ENCODE measurements at places on chromosomes 1 and 21.
A peak's percentile ranks its signal among the peaks of the same experiment; 100 is the strongest.

GRCh38 chr1:234917495-234918180, 211.0 kb downstream of the TOMM20 start:
- DNase-seq, result no peak

- DNase-seq, result no peak
Measured at GRCh38 chr1:59401581-59401980, 104.7 kb downstream of the FGGY start.

DNA sequence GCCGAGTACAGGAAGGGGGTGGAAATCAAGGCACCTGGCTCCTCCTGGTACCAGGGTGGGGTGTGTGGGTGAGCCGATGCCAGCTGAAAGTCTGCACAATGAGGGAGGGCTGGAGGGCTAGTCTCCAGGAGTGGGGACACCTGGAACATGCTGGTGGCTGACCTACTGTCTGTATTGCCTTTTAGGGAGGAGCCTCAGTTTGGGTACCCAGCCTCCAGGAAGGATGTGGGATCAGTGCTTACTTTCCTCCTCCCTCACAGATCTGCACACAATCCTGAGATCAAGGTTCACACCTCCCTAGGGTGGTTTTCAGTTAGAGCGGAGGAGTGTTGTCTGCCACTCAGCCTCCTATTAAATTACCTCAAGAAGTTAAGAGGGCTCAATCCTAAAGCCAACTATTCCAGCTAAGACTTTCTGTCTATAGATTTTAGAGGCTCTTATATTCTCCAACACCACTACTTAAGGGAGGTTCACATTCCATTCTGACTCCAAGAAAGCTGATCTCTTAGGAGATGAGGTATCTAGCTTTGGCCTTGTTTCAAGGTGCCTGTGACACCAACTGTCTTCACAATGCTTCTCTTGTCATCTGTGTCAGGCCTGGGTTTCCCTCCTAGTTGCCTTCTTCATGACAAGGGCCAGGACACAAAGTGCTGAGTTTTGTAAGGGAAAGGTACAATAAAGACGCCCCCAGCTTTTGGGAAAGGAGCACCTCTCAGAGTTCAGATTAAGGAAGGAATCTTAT, 15.7 kb downstream of the SSR2 start:
- no peak for DNase-seq

DNA sequence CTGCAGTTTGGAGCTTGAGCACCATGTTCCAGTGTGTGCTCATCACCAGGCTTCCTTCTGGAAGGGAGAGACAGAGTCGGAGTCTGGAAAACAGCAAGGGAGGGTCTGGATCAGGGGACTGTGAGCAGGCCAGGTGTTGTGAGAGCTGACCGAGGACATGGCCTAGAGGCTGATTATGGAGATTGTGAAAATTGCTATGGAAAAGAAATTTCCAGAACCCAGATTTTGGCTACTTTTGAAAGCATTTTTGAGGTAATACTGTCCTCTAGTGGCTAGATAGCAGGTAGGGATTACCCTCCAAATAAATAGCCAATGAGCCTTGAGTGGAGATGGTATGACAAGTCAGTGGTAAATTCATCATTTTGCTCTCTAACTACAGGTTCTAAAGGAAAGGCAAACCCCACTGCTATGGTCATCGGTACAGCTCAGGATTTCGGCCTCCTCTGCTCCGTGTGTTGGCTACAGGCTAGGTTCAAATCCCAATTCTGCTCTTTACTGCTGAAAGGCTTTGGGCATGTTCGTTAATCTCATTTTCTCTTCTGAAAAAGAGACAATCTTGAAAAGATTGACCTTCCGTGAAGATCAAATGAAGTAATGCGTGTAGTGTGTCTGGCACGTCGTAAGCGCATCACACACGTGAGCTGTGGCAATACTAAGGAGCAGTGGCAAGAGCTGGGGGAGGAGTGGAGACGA, 1.0 kb upstream of the HAO2 start:
- no peak for DNase-seq

DNA sequence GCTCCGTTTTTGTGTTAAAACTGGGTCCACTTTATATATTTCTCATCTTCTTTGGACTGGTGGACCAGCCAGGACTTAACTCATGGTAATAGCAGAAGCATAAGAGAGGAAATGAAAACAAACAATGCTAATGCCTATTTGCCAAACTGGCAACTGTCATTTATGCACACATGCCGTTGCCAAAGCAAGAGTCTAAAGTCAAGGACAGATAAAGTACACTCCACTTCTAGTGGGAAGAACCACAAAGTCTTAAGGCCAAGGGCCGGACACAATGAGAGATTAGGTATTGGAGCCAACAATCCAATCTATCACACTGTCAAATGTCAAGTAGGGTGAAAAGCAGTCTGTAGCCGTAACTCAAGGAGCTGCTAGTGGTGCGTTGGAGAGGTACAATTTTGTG, 157.7 kb downstream of the LYPLAL1 start:
- DNase-seq, result no peak

DNA sequence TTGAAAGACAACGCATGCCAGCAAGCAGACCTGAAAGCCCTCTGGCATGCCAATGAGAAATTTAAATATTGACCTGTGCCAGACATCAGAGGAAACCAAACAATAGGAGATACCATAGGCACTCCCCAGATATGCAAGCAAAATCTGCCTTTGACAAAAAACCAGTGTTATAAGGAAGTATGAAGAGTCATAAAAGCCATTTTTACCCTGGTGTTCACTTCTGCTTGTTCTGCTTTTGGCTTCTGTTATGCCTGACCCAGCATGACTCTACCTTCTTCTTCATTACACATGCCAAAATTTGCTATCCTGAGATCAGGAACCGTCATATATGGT, 26.4 kb downstream of the NPHS2 start:
- DNase-seq, result no peak

- no peak for DNase-seq
Measured at GRCh38 chr1:30460661-30461060, 262.7 kb downstream of the MATN1 start.

DNA sequence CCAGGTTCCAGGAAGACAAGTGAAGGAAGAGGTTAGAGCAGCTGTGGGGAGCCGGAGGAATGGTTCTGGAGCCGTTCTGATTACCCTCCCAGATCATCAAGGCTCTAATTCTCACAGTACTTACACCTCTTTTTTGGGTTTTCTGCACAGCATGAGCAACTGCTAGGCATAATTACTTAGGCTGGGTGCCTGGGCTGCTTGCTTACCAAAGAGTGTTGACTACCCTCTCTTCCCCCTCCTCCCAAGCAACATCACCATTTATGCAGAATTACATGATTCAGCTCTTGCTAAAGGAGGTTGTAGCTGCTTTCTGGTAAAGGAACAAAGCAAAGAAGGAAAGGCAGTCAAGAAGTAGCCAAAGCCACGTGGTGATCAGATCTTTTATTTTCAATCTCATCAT, 397.2 kb downstream of the KCNH1 start:
- DNase-seq, result no peak

DNA sequence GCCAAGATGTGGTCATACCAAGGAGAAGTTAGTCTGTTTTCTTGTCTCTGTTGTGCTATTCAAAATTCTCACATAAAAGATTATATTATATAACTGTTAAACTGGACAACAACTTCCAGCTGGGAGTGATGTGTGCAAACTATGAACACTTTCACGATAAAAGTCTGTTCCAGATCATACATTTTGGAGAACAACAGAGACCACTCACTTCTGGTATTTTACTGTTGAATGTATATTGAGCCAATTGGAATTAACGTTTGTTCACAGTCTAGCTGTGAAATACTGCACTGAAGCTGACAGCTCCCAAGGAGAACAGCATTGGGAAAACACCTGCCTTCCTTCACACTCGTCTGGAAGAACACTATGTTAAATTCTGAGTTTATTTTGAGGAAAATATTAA, 860 bp upstream of the SHCBP1L start:
- no peak for DNase-seq

GRCh38 chr1:48471691-48472576, at the start of gene SPATA6:
TSS of gene SPATA6 (minus strand) at chr1:48472204. CDS start at chr1:48472008, 196 bp downstream.
- DNase-seq, result peak; percentile 95

DNA sequence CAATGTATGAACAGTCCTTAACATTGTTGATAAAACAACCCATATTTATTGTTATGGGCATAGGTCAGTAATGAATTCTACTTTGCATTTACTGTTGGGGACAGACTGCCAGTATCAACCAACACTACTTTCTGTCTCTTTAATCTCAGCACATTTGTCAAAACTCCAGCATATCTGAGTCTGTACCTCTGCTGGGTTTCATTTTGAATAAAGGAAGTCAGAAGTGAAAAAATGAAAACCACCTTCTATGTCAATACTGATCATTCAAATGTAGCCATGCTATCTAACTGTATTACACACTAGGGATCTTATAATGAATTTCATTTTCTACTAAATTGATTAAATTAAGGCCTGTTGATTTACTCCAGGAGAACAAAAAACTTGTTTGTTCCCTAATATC, 24.2 kb upstream of the CXADR start:
- no peak for DNase-seq

GRCh38 chr1:103156966-103157365, 48.6 kb upstream of the COL11A1 start:
- DNase-seq, result no peak

- DNase-seq, result no peak
Measured at GRCh38 chr1:201482755-201483154, 13.8 kb upstream of the PHLDA3 start.

- DNase-seq, result no peak
Measured at GRCh38 chr1:204088596-204088995, 15.7 kb downstream of the SOX13 start.

GRCh38 chr1:165586398-165586797, 42.6 kb downstream of the LRRC52 start:
- no peak for DNase-seq

DNA sequence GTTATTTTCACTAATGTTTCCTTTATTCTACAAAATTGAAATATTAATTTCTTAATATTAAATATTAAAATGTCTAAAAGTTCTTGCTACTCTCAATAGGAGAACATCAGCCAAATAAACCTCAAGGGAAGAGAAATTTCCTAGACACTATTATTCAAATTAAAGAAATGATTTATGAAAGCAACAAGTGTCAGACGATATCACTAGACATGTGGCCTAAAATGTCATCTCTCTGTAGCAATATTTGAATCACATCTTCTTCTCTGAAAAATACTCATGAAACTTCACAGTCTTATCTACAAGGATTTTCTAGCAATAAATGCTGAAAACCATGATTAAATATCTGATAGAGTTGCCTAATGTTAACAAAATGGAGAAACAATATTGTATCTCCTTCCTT, 2.5 kb upstream of the SERBP1 start:
- DNase-seq, result no peak

- DNase-seq, result no peak
Measured at GRCh38 chr1:48396208-48396607, 75.8 kb downstream of the SPATA6 start.

GRCh38 chr1:240309769-240310168, 218.1 kb downstream of the FMN2 start:
- no peak for DNase-seq

DNA sequence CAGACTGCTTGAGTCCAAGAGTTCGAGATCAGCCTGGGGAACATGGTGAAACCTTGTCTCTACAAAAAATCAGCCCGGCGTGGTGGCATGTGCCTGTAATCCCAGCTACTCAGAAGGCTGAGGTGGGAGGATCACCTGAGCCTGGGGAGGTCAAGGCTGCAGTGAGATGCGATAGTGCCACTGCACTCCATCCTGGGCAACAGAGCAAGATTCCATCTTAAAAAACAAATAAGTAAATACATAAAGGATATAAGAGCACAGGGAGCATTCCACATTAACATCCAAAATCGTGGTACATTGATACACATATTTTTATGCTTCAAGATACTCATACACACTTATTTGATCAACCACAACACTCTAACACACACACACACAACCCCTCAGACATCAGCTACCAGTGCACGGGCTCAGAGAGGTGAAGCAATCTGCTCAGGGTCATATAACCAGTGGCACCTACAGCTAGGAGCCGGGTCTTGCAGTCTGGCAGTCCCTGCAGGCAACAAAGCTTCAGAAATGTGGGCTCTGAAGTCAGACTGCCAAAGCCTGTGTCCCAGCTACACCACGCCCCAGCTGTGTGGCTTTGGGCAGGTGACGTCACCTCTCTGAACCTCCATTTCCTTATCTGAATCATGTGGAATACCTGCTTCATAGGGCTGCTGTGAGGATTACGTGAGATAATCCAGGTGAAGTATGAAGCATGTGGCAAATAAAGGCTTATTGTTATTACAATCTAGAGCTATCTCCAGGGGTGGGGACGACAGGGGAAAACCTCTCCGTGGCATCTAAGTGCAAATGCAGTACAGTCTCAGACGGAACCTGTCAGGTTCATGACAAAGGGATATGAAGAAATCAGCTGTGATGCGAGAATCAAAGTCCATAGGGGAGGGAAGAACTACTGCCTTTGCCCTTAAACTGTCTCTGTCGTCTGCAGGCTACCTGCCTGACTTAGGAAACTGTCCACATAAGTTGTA, 4.8 kb upstream of the CRYBG2 start:
- DNase-seq, result peak; percentile 74

Data from activated CD4-positive, alpha-beta T cell treated with anti-CD3 and anti-CD28 coated beads, Interleukin-2, amount 50 U/mL, for 1 hour (primary cell).